ENCODE measurements at places on chromosomes 1 and 21. TPM values are rescaled to one million over a fixed set of nuclear protein-coding genes. Genes with fewer than 3 reads are reported as not detected.

GRCh38 chr21:33296156-33296555 lies 28.6 kb upstream of the IFNAR1 start:
- no peak for DNase-seq

Gene ARHGAP29
- 15.1 TPM for total RNA-seq

Gene SLC25A34
- 11.6 TPM for total RNA-seq

GRCh38 chr21:41897700-41898099 lies 18.6 kb upstream of the PRDM15 start:
- DNase-seq = no peak

GRCh38 chr1:67535474-67535873 lies 105.3 kb upstream of the SERBP1 start:
- peak; percentile 85 for DNase-seq

Gene PLA2G2D
- not detected for total RNA-seq

GRCh38 chr21:15221799-15222386 lies 157.1 kb upstream of the NRIP1 start:
- peak; percentile 81 for DNase-seq

- no peak for DNase-seq
Measured at GRCh38 chr1:226523646-226524406, 24.7 kb upstream of the STUM start.

Gene MIER1
- total RNA-seq = 19.2 TPM

Gene KRTAP11-1
- total RNA-seq = not detected

Gene LGR6
- total RNA-seq = 1.6 TPM

DNA sequence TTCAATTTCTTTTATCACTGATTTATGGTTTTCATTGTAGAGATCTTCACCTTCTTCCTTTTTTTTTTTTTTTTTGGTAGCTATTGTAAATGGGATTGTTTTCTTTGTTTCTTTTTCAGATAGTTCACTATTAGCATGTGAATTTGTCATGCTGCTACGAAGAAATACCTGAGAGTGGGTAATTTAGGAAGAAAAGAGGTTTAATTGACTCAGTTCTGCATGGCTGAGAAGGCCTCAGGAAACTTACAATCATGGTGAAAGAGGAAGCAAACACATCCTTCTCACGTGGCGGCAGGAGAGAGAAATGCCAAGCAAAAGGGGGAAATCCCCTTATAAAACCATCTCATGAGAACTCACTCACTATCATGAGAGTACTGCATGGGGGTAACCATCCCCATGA lies 66.4 kb downstream of the DAB1 start:
- DNase-seq = no peak

Gene LHX8
- total RNA-seq = not detected

DNA sequence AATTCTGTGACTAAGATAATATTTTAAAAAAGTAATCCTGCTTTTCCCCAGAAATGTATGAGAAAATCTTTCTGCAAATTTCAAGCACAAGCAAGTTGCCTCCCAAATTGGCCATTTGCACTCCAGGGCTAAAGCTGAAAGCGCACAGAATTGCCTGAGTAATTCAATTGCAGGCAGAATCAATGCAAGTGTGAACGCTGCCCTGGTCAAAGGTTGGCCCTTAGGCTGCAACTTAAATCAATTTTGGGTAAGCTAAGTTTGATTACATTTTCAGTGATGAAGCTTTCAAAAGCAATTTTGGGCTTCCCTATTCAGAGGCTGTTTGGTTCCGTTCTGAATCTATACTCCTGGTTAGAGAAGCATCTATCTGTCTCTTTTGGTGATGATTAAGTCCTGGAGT lies 501.8 kb upstream of the ZRANB2 start:
- DNase-seq = no peak

DNA sequence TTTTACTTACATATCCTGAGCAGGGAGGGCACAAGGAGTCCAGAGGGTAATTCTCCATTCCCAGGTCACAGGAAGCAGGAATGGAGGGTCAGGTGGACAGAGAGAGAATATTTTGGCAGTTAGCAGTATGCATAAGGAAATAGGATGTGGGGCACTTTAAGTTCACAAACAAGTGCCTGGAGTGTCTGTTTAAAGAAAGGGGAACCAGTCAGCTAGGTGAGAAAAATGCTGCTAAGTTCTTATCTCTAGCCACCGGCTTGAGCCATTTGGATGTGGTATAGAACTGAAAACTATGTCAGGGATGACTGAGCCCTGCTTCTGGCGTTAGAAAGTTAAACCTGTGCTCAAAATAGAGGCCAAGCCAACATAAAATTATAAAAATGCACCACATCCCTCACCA lies 739.7 kb upstream of the NCAM2 start:
- DNase-seq = no peak

Gene TSHB
- total RNA-seq = not detected

Data from right lobe of liver (tissue), 6 donors.